ENCODE measurements at places on chromosomes 16 and 17.

DNA sequence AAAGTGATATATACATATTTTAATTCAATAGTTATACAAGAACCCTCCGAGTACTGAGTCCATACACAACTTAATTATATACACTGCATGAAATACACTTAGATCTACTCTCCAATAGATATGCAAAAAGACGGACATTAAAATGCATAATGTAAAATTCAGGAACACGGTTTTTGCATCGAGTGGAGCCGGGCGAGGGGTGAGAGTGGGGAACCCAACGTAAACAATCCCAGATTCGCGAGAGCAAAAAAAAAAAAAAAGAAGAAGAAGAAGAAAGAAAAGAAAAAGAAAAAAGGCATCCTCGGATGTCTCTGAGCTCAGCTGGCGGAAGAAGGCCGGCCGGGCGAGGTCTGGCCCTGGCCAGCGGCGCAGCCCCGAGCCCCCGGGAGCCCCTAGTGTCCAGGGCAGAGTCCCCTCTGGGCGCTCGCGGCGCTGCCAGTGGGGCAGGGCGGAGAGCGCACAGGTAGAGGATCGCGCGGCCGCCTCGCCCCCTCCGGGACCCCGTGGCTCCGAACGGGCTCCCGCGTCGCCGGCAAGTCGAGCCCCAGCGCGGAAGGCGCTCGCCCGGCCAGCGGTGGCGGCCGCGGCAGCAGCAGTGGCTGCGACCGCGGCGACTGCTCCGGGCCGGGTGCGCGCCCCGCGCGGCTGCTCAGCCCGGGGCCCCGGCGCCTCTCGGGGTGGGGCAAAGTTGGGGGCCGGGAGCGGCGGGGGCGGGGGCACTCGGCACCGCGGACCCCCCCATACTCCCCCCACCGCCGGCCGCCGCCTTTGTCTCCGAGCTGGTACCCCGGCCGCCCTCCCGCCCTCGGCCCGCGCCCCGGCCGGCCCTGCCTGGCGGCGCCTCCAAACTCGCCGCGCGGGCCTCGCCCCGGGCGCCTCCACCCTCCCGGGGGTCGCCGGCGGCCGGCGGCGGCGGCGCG, 9.6 kb upstream of the ZFHX3 start:
- no peak for DNase-seq

GRCh38 chr17:81960130-81960958, 643 bp downstream of the NOTUM start:
- DNase-seq = no peak

DNA sequence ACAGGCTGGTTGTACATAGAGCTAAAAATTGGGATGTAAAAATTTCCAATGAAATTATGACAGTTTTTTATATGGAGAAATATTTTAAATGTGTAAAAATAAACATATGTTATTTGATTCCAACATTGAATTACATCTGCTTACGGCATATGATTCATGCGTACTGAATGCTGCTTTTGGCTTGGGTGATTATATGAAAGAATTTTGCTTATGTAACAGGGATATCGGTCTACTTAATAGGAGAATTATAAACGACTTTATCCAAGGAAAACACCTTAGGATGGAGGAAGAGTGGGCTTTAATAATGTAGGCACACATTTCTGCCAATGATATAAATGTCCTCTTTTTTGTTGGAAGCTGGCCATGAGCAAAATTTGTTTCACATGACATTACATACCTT, 197.3 kb upstream of the GOT2 start:
- no peak for DNase-seq

- no peak for DNase-seq
These were observed 97.0 kb downstream of the PRKCA start for GRCh38 chr17:66399441-66399840.

GRCh38 chr17:74795327-74796020, 19.3 kb upstream of the NAT9 start:
- DNase-seq = no peak

DNA sequence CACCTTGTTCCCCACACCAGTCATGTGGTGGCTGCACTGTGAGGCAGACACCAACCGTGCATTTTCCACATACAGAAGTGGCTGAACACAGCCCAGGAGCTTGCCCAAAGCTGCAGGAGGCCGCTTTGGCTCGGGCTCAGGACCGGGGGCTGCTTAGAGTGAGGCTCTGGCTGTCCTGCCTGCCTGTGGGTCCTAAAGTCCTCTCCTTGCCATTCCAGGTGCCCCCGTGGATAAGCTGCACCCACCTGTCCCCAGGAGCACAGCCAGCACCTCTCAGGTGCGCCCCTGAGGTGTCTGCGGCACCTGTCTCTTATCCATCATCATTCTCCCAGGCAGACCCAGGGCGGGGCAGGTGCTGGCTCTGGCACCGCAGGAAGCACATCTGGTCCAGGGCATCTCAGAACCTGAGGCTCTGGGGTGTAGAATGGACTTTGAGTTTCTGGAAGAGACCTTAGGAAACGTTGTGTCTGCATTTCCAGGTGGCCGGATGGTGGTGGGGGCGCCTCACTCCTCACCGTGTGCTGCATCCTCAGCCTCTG, 180.5 kb upstream of the ZNF469 start:
- no peak for DNase-seq

GRCh38 chr17:50057521-50057991, 1.6 kb downstream of the ITGA3 start:
- DNase-seq = no peak

Measured in midbrain (tissue), 1 donor.